Amniotic stem cell (primary cell): ENCODE measurements at places on chromosomes 7 and 10.

- no peak for DNase-seq
Observed at GRCh38 chr7:46454816-46455215, 533.7 kb upstream of the IGFBP3 start.

DNA sequence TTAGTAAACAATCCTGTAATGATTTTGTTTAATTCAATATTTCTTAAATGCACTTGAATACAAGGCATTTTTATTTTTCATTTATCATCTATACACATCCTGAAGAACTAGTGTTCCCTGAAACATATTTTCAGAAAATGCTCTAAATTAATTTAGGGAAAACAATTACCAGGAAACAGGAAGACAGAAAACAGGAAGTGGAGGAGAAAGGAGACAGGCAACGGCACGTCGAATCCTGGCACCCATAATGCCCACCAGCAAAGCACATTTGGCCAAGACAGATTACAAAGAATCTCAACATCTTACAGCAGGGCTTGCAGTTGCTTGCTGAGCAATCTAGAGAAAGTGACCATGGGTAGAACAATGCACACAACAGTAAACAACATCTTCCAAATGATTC is 571.1 kb downstream of the GRID1 start:
- no peak for DNase-seq

DNA sequence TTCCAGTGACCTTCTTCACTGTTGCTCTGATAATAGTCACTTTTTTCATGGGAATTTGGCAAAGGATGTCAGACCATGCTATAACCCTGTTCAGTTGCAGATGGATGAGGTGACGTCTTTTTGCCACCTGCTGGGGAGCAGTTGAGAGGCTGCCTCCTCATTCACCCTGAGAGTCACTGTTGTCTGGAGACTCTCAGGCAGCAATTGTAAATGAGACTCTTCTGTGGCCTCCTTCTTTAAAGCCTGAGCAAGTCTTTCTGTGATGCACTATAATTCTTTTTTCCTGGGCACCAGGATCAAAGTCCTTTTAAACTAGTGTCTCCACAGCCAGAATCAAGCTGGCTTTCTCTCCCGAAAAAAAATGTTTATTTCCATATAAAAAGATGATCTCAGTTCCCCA is 345.1 kb downstream of the ARL4A start:
- DNase-seq: no peak

- no peak for DNase-seq
Observed at GRCh38 chr7:84674236-84674913, 479.8 kb upstream of the SEMA3A start.

DNA sequence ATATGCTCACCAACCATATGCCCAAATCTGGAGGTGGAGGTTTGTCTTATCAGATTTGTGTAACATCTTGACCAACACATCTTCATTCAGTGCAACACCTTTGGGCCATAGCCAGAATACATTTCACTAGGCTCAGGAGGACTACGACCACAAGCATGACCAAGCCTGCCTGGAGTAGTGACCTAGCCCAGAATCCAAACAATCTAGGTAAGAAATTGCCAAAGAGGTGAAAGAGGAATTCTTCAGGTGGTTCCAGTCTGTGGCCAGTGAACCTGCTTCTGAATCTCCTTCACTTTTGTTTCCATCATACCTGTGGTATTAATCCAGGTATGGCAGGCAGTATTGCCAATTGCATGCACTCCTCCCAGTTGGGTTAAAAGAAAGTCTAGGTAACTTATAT is 112.8 kb upstream of the RAB18 start:
- DNase-seq: no peak

DNA sequence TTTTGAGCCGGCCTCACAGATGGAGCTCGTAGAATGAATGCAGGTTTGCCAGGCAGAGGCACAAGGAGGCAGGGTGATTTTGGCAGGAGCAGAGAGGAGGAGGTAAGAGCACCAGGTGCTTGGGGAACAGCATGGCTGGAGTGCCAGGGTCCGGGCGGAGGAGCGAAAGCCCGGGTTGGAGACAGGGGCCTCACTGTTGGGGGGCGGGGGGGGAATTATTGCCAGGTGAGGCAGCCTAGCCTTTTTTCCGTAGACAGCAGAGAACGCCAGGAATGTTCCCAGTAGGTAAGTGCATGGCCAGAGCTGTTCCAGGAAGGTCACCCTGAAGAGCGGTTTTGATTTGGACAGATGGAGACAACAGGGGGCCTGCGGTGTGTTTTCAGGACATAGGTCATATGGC is 9.5 kb downstream of the SRRM3 start:
- no peak for DNase-seq

DNA sequence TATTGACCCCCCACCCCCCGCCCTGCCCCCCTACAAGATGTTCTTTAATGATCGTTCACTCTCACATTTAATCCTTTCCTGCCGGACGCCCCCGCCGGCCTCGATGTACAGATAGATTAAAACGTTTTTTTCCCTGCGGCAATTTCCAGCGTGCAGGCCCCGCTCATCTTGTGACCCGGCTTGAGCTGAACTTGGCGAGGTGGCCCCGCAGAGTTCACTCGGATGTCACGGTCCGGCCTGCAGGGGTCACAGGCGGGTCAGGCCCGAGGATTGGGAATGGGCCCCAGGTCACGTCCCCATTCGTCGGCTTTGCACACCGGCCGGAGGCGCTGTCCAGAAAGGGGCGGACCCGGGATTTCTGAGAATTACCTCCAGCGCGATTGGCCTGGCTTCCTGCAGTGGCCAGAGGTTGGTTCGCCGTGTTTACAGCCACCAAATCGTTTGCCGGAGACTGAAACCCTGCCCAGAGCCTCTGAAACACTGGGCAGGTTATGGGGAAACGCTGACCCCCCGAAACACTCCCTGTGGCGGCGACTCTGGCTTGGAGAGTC is 1.9 kb upstream of the CYP26A1 start:
- DNase-seq: no peak

DNA sequence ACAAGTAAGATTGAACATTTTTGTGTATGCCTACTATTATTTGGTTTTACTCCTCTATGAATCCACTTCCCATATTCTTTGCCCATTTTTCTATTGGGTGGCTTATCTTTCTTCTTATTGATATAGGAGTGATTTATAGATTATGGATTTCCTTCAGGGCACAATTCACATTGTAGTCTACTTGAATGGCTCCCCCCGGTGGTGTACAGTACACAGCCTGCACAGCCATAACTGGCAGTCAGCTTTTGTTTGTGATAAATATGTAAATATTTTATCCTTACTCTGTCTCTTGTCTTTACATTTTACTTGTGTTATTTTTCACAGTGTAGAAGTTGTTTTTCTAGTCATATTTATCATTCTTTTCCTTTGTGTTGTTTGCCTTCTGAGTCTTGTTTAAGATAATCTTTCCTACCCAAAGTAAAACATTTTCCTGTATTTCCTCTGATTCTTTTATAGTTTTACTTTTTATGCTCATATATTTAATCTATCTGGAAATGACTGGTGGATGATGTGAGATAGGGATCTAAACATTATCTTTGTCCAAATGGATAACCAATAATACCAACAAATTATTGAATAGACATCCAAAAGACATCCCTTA is 23.9 kb upstream of the CALD1 start:
- peak; percentile 41 for DNase-seq

- DNase-seq: no peak
Observed at GRCh38 chr7:155343661-155344121, 46.0 kb downstream of the INSIG1 start.

GRCh38 chr10:7258948-7259523 is 151.8 kb downstream of the SFMBT2 start:
- DNase-seq: no peak

- DNase-seq: no peak
Observed at GRCh38 chr10:97065686-97066660, 119.8 kb downstream of the SLIT1 start.

GRCh38 chr10:94102436-94102835 is 108.7 kb downstream of the PLCE1 start:
- no peak for DNase-seq

DNA sequence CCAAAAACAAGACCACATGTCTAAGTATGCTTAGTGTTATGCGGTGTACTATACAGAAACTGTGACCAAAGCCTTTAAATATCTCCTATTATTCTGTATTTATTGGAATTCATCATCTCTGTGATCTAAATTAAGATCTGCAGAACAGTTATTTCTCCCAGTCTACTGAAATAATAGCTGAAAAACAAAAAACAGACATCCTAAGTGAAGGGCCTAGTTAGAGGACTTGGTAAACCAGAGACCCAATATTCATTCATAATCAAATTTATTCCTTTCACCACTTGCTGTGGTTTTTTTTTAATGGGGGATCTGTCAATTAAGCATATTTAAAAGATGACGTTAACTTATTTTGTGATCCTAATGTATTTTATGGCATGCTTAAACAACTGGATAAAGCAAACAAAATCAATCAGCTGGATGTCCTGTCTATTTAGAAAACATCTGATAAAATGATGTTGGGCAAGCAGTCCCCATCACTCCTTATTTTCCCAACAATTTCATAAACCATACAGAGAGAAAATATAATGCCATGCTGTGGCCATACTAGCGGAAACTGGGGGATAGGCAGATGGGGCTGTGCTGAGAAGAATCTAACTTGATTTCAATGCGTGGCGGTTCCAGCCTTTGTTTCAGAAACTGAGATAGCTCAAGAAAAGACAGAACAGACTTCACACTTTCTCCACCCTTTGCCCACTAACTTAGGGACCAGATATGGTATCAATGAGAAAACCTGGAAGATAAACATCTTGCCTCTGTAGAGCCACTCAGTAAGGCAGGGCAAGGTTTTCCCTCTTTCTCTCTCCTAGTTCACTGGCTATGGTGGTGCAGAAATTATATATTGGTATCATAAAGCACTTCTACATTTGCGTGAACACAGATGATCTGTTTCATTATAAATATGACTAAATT is 32.9 kb downstream of the ICA1 start:
- no peak for DNase-seq

- no peak for DNase-seq
Observed at GRCh38 chr10:124588736-124589490, 127.3 kb downstream of the LHPP start.

DNA sequence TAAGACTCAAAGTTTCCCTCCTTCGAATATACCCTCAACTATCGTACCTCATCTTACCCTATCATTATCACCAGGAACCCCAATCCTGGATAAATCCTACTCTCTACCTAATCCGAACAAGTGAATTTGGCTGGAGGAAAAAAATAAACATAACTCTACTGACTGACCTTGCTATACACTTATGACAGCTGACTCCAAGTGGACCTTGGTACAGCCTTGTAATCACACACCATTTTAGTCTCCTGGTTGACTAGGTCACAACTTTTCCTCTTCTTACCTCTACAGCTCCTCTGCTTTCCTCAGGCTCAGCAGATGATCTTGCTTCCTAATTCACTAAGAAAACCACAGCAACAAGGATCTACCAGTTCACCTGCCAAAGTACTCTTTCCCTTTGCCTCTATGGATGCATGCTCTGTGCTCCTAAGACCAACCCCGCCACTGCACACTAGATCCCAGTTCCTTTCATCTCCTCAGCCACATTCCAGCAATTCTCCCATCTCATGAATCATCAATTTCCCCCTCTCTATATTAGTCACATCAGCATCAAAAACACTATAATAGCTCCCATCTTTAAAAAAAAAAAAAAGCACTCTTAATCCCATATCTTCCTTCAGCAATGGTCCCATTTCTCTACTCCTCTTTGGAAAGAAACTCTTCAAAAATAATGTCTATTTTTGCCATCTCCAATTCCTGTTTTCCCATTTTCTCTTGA is 35.5 kb downstream of the COA1 start:
- DNase-seq: peak; percentile 12

- no peak for DNase-seq
Observed at GRCh38 chr10:80498078-80498832, 39.4 kb upstream of the SH2D4B start.

- DNase-seq: no peak
Observed at GRCh38 chr7:100370303-100370702, 3.0 kb upstream of the PILRA start.

DNA sequence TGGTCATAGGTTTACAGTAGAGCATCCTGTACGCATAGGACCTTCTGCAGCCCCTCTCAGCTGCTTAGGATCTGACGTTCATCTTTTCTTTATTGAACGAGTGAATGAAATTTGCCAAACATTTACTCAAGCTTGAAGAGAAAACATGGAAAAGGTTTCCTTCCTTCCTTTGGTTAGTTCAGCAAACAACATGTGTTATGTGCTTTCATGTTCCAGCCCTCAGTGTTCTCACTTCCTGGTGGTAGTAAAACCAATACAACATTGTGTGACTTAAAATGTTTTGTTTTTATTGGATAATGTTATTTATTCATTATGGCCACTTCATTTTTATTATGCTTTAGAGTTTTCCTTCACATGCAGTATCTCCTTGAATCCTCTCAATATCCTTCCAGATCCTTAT is 1.4 kb upstream of the CDCA7L start:
- DNase-seq: no peak
